ENCODE measurements at places on chromosomes 6 and 20.

GRCh38 chr20:14334306-14334930, 3.0 kb downstream of the FLRT3 start:
- no peak for DNase-seq

GRCh38 chr6:43275801-43276576, 22.1 kb upstream of the SLC22A7 start:
- no peak for DNase-seq

- DNase-seq, result no peak
Measured at GRCh38 chr20:1203630-1204029, 376 bp downstream of the C20orf202 start.

GRCh38 chr20:55140631-55141030, 665.2 kb downstream of the DOK5 start:
- no peak for DNase-seq

DNA sequence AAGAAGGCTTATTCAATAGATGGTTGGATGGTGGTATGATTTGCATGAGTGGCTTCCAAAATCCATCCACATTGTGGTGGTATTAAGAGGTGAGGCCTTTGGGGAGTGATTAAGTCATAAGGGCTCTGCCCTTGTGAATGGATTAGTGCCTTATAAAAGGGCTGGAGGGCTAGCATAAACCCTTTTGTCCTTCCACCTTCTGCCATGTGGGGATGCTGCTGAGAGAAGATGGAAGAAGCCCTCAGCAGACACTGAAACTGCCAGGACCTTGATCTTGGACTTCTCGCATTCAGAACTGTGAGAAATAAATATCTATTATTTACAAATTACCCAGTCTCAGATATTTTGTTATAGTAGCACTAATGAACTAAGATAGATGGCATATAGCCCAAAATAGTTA, 27.8 kb upstream of the SRPK1 start:
- no peak for DNase-seq

DNA sequence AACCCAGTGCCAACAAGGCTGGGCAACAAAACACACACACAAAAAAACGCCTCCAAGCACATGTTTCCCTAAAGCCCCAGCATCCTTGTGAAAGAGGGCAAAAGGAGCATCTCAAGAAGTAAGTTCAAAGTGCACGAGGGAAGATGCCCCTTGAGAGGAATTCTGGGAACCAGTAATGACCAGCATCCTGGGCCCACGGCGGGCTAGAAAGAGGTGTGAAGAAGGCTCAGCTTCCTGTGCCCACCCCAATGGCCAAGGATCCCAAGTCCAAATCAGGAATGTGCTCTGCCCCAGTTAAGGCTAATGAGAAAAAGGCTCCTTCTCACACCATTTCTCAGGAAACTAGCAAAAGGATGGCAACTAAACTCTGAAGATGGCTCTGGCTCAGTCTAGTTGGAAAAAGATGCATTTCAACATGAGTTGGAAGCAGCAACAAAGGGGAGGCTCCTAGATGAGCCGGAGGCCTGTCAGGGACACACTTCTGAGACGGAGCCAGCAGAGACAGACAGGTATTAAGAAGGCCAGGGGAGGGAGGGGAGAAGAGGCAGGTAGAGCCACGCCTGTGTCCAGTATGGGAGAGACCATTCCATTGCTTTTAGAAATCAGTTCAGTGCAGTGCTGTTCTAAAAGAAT, 3.2 kb downstream of the RIMS4 start:
- DNase-seq, result no peak

DNA sequence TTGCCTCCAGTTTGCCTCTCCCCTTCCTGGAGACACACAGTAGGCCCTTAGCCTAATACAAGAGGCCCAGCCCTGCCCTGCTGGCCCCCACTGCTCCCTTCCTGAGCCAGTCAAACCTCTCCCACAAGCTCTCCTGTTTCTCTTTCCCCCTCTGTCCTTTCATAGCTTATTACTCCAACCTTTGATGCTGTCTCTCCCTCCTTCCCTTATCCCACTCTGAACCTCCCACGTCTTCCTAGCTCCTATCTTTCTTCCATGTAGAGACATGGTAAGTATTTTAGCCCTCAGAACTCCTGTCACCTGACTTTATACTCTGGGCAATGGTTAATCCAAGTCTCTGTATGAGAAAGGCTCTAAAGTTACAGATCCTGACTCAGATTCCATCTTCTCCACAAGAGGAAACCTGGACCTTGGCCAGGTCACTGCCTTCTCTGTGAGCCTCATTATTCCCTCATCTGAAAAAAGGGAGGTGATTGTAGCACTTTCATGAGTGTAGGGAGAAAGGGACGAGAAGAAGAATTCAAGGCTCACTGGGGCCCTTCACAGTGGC, 6.7 kb downstream of the TGIF2 start:
- no peak for DNase-seq

Data from stimulated activated CD8-positive, alpha-beta memory T cell treated with anti-CD3 and anti-CD28 coated beads, Interleukin-4, amount 100 ng/mL, for 4 hours (primary cell).